Posterior cingulate gyrus (tissue), 11 donors: ENCODE measurements at places on chromosomes 6 and 20.

GRCh38 chr6:151167034-151167433 is 72.7 kb upstream of the AKAP12 start:
- DNase-seq = no peak

GRCh38 chr6:14985366-14985765 is 260.5 kb upstream of the JARID2 start:
- no peak for DNase-seq

GRCh38 chr20:59458645-59459044 is 145.7 kb upstream of the PHACTR3 start:
- no peak for DNase-seq

- DNase-seq = no peak
Observed at GRCh38 chr20:64069614-64070243, 6.7 kb downstream of the TCEA2 start.

GRCh38 chr20:8621001-8621400 is 447.9 kb upstream of the PLCB4 start:
- no peak for DNase-seq

DNA sequence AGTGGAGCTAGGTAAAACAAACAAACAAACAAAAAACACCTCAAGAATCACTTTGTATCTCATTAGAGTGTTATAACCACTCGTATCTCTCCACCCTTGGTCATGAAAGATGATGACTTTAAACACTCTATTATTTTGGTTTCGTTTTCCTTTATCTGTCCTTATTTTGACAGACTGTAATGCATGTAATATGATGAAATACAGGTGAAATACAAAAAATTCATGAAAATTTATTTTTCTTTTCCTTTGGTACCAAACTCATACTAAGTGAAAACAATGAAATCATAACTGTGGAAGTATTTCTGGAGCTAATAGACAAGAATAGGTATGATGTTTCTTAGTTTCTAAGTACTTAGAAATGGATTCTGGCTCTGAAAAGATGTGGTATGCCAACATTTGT is 4.1 kb downstream of the OR12D2 start:
- DNase-seq = no peak

DNA sequence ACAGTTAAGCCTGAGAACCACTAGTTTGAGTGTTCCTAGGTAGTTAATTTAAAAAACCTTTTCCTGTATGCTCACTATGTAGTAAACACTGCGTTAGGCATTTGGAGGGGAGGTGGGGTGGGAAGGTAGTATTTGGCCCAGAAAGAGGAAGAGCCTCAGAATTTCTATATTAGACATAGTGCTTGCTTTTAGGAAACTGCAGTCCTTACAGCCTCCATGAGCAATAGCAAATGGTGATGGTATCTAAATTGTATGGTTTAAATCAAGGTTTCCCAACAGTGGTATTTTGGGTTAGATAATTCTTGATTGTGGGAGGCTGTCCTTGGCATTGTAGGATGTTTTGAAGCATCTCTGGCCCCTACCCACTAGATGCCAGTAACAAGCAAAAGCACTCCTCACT is 61.5 kb upstream of the RIPOR2 start:
- DNase-seq = no peak

- DNase-seq = peak; percentile 59
Observed at GRCh38 chr6:93779086-93779841, 359.9 kb upstream of the EPHA7 start.

DNA sequence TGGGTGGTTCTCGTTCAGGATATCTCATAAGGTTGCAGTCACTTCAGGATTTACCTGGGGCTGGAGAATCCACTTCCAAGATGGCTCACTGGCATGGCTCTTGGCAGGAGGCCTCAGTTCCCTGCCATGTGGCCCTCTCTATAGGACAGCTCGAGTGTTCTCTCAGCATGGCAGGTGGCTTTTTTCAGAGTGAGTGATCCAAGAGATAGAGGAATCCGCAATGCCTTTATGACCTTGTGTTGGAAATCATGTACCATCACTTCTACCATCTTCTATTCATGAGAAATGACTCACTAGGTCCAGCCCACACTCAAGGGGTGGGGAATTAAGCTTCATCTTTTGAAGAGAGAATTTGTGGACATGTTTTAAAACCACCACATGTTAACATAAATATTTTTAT is 37.8 kb downstream of the PPP1R16B start:
- DNase-seq = no peak

- DNase-seq = no peak
Observed at GRCh38 chr20:58438970-58439808, 50.2 kb downstream of the VAPB start.

DNA sequence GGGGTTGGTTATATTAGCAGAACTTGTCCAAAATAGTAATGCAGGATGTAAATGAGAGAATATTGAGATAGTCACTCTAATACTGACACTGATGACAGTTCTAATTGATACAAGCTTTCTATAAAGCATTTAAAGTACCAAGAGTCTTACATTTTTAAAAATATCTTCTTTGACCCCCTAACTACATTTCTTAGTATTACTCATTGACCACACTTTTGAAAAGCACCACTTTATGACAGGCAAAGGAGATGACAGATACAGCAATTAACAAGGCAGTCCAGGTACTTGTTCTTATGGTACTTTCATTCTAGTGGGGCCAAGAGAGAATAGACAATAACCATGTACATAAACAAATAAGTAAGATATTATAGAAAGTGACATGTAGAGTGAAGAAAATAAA is 139.4 kb upstream of the EYA4 start:
- no peak for DNase-seq

DNA sequence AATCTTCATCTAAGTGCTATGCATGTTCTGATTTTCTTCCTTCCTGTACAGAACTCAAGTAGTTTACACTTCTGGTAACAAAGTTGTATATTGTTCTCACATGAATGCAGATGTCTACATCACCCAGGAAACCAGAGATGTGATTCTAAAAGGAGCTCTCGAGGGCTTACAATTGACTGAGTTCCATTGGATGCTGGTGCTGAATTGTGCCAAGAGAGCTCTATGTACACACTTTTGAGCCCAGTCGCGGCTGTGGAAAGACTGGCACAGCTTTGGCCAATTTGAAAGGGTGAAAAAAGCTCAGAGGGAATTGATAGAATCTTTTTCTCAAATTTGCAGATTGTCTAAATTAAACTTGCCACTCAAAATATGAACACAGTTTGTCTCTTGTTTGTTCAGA is 340.7 kb downstream of the LMBRD1 start:
- DNase-seq = peak; percentile 42

- no peak for DNase-seq
Observed at GRCh38 chr6:161227004-161227960, 46.6 kb downstream of the AGPAT4 start.

DNA sequence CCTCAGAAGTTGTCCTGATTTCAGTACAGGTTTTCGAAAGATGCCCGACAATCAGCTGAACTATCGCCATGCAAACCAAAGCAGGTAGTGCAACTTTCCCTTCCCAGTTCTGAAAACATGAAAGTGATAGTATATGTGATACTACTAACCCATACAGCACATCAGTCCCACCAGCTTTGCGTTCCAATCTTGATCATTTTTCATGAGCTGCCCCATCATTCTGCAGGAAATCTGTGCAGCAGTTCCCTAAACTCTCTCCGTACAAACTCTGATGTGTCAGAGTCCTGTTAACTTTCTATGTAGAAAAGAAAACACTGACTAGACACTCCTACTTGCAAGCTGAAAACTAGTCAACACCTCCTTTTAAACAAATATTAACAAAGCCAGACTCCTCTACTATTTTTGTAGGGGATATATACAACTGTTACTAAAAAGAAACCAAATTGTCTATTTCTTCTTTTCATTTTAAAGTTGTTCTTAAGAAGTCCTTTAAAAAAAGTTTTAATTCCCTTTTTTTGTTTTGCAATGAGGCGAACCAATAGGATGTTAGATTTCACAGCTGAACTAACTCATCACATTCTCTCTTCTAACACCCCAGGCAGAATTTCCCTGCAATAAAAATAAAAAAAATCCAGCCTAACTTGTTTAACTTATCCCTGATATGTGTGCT is 99.6 kb upstream of the DST start:
- no peak for DNase-seq

- no peak for DNase-seq
Observed at GRCh38 chr6:36719126-36719525, 21.5 kb downstream of the RAB44 start.

- no peak for DNase-seq
Observed at GRCh38 chr20:18637224-18637623, 49.4 kb downstream of the DTD1 start.

DNA sequence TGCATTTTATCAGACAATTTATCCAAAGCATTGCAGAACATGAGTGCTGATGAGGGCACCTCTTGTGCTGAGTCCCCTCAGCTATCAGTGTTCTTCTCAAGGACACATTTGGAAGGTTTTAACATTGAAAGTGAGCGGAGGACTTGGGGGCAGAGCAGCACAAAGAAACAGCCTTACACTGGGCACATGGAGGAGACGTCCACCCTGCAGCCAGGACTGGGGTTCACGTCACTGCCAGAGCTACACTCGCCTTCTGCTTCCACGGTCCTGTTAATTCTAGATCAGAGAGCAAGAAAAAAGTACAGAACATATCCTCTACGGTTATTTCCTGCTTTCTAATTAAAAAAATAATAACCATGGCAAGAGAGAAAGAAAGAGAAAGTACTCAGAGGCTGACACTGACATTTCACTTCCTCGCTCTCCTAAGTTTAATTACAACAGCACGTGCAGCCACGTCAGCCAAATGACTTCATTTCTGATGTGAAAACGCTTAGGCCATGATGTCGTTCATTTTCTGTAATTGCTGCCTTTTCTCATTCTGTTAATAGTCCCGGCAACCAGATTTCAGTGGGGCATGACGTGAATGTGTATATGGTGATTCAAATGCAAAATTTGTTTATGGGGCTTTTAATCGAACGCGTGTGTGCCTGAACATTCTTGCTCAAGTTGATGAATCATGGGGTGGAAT is 5.1 kb downstream of the PRND start:
- no peak for DNase-seq

DNA sequence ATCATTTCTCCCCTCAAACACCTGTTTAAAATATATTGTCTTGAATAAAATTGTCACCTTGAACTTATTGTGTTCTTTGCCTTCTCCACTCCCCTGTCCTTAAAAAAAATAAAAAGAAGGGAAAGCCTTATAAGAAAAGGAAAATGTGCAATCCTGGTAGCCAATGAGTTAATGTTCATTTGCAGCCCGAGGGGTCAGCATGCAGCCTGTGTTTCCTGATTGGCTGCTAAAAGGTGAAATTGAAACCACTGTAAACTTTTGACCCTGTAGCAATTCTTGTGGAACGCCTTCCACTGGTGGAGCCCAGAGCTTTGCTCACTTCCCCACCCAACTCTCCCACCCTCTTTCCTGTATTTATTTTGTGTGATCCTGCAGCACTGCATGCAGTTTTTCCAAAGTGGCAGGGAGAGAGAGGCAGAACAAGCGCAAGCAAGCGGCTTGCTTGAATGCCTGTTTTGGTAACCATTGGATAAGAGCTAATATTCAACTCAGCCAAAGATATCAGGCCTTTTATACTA is 74.9 kb downstream of the NCOA3 start:
- DNase-seq = no peak

DNA sequence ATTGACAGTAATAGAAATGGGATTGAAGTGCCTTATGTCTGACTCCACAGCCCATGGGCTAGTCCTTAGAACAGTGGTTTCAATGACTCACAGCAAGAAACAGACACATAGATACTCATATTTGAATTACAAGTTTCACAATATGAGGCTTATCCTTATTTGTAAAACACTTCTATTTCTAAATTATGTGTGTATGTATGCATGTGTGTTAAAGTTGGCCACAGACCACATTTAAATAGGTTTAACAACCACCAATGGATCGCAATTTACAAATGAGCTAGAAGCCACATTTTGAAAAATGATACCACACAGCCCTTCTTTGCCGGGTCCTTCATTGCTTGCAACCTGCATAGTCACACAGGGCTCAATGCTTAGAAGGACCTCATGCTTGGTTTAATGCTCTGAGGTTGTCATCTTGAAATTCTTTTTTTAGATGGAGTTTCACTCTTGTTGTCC is 157.8 kb upstream of the PREP start:
- DNase-seq = no peak

DNA sequence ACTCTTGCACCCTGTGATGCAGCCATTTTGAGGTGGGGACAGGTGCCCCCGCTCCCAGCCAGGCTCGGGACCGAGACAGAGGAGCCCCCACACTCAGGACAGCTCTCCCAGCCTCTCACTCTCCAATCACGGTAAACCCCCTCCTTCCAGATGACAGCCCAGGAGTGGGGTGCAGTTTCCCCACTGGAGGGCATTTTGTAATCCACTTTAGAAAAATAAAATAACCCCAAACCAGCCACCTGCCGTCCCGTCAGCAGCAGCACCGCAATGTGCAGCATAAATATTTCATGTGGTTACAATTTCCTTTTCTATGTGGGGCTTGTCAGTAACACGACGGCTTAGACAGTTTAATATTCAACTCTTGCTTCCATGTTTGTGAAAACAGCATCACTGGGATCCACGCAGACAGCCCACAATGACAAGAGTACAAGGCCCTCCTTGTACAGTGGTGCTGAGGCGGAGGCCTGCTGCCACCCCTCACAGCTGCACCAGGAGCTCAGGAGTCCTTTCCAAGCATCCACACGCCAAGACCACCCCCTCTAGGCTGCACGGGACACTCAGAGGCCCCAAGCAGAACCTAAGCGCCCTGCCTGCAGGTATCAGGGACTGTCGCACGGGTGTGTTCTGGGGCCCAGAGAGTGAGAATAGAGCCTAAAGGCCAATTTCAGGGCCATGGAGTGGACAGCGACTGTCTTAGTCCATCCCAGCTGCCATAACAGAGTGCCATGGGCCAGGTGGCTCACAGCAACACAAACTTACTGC is 116.7 kb downstream of the JPH2 start:
- no peak for DNase-seq

DNA sequence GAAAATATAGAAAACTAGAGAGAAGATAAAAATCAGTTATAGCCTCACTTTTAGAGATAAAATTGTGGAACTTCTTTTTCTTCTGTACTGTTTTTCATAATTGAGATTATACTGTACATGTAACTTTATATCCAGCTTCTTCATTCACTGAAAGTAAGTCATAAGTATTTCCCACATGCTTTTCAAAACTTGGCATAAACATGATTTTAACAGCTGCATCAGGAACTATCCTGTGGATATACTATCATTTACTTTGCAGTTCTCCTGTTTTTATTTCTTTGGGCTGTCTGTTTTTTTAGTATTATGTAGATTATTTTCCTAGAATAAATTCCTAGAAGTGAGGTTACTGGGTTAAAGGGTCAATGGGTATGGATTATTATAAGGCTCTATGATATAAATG is 14.8 kb downstream of the DSTN start:
- no peak for DNase-seq

- DNase-seq = no peak
Observed at GRCh38 chr20:10578607-10579006, 95.2 kb downstream of the JAG1 start.

GRCh38 chr6:19231878-19232561 is 605.1 kb upstream of the ID4 start:
- peak; percentile 21 for DNase-seq

DNA sequence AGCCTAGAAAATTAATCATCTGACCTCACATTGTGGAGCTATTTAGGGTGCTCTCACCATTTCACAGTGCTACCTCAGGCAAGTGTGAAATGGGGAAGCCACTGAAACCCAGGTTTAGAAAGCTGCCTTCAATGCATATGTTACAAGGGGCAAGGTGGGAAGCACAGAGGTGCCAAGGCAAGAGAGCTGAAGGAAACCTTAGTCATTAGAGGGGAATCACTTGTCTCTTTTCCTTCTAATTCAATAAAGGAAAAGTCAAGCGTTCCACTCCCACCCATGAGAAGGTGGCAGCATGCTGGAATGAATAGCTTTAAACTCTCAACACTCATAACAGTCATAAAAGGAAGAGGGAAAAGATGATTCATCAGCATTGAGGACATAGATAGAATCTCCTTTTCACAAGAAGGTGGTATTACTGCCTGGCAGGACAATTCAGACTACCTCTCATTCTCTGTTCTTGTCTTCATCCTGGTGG is 251.9 kb upstream of the IRAK1BP1 start:
- no peak for DNase-seq
